Activated CD4-positive, alpha-beta memory T cell treated with anti-CD3 and anti-CD28 coated beads, Interleukin-2, amount 10 ng/mL, durations not matched to agents 7 days and 5 days (primary cell): ENCODE measurements at places on chromosomes 2 and 18.

- DNase-seq = no peak
Measured at GRCh38 chr2:181778621-181779201, 98.4 kb upstream of the NEUROD1 start.

DNA sequence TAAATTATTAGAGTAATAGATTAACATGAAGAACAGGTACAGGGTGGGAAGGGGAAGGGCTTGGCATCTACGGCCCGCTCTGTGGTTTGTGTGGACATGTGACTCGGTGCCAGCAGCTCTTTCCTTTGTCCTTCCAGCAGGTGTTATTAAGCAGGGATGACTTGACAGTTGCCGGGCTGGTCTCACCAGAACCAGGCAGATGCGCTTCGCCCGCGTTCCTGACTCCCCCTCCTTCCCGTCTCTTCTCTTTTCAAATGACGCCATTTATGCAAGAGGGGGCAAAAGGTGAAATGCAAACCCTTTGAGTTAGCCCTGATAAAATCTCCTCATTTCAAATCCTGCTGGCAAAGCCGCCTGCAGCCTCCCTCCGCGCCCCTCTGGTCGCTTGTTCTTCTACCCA is 38.9 kb upstream of the MGAT4A start:
- DNase-seq = peak; percentile 39

- no peak for DNase-seq
Measured at GRCh38 chr2:20660506-20661420, 6.2 kb upstream of the GDF7 start.

- no peak for DNase-seq
Measured at GRCh38 chr2:69469784-69470183, 32.5 kb upstream of the NFU1 start.

DNA sequence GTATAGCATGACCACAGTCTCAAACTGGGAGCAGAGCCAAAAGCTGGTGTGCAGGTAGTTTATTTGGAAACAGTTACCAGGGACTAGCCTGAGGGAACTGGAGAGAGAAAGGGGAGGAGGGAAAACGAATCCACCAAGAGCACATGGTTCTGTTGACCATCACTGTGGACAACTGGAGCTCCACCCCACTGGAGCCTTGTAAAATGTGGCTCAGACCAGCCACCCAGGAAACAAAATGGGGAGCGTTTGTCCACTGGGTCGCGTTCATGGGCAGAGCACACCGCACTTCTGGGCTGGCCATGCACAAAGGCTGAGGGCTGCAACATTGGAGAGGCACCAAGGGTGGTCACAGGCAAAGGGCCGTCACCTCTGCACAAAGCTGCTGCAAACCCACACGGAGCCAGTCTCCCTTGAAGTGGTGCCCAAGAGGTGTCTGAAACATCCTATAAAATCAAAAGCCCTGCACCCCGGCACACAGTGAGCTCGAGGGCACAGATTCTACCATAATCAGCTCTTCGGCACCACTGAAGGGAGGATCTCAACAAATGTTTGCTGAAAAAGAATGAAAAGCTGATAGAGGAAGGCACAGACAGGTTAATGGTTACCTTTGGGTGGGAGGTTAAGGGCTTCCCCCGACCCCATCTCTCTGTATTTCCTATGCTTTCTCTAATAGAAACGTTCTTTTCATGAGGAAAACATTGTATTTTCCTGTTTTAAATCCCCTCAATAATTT is 192.9 kb downstream of the INHBB start:
- no peak for DNase-seq

DNA sequence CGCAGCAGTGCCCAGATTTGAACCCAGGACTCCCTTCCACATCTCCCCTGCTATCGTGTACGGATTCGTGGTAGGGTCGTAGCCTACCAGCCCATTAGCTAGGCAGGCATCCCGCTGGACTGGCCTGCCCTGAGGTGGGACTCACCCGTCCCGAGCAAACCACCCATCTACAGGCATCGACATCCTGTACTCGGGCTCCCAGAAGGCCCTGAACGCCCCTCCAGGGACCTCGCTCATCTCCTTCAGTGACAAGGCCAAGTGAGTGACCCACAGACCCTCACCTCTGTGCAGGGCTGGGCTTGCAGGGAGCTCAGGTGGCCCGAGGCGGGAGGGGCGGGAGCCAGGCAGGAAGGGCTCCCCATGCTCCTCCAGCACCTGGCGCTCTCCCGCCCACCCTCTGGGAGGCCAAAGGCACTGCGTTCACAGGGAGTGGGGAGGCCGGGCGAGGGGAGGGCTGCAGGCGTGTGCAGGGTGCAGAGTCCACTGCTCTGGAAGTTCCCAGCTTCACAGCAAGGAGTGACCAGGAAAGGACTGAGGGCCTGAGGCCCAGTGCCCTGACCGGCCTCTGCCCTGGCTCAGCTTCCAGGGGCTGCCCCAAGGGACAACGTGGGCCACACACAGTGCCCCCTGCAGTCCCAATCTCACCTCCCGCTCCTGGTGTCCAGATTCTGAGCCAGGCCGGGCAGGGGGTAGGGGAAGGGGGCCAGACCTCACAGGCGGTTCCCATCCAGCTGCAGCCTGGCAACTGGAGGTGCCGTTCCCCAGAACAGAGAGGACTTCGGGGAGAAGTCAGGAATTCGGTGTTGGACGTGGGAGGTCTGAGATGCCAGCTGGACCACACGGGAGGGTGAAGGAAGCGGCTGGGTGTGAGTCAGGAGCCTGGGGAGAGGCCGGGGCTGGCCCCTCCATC is 5.4 kb downstream of the AGXT start:
- no peak for DNase-seq

- DNase-seq = peak; percentile 43
Measured at GRCh38 chr18:2337552-2338141, 233.7 kb downstream of the METTL4 start.

GRCh38 chr2:67485431-67485830 is 88.3 kb downstream of the ETAA1 start:
- no peak for DNase-seq

GRCh38 chr2:196274387-196274809 is 103.0 kb upstream of the STK17B start:
- no peak for DNase-seq

DNA sequence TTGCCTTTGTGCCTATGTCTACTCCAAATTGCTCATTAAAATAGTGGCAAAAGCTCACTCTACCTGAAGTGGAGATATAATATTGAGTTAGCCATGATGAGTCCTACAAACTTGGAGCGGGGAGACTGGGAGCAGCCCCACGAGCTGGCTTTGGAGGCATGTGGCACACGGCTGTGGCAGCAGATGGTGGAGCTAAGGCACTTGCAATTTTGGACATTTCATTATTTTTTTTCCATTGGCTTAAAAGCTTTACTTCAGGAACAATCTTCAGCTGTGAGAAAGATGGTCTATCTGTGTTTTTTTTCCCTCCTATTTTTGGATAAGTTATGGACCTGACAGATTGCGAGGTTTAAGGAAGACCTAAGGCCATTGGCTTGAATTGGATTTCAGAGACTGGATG is 578.3 kb downstream of the CMPK2 start:
- DNase-seq = no peak

DNA sequence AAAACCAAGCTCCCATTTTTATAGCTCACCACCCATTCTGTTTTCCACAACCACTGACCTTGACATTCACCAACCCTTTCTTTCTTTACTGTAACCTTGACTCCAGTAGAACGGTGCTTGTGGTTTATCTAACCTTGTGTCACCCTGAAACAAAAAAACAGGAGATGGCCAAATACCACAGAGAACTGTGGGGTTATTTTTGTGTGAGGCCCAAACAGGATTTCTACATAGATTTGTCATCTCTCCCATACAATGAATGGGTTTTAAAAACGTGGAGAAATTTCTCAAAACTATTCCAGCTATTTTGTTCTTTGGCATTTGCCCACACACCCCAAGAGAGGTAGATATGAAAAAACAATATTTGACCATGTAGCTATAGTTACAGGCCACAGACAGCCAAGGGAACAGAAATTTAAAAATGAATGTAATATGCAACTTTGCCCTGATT is 231.3 kb upstream of the TANK start:
- no peak for DNase-seq

DNA sequence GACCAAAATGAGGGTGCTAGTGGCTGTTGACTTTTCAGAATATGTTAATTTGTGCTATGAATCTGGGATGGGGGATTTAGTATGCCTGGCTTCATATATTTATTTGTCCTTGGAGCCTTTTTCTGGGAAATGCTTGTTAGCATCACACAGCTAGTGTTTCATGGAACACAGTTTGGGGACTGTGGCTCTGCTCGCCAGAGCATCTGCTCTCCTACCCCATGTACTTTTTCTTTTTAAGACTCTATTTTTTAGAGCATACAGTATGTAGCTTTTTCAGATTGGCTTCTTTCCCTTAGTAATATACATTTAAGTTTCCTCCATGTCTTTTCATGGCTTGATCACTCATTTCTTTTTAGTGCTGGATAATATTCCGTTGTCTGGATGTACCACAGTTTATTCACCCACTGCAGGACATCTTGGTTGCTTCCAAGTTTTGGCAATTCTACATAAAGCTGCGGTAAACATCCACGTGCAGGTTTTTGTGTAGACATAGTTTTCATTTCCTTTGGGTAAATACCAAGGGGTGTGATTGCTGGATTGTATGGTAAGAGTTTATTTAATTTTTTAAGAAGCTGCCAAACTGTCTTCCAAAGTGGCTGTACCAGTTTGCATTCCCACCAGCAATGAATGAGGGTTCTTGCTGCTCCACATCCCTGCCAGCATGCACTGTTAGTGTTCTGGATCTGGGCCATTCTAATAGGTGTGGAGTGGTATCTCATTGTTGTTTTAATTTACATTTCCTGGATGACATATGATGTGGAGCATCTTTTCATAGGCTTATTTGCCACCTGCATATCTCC is 44.1 kb downstream of the EFR3B start:
- no peak for DNase-seq

- no peak for DNase-seq
Measured at GRCh38 chr18:62572456-62572855, 49.6 kb downstream of the ZCCHC2 start.

DNA sequence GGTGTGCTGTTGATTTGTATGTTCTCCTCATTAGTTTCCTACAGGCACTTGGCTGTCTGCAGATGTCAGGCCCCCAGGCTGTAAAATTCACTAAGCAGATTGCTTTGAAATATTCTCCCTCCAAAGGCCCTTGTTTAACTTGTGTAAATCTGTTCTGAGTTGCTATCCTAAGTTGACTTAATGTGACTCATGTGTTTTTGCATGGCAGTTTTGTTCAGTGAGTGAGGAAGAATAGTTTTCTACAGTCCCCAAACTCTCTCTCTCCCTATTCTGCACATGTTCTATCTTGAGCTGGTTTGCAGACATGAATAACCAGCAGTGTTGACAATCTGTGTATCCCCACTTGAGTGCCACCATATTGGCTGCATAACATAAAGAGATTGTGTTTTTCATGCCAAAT is 1005.4 kb upstream of the DDX18 start:
- DNase-seq = no peak

DNA sequence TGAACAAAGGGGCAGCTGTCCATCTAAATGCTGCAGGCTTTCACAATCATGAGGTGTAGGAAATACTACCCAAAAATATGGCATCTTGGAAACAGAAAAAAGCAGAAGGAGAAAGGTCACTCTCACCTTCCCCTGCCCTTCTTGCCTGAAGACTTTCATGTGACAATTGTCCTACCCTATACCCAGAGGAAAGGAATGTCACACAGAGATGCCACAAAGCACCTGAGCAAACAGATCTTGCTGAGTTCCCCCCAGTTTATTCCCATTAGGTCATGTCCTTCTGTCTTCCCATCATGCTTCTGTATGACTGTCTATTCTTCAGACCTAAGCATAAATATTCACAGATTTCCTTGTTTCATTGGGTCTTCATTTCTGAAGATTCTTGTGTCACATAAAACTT is 116.6 kb upstream of the MSH6 start:
- DNase-seq = no peak

DNA sequence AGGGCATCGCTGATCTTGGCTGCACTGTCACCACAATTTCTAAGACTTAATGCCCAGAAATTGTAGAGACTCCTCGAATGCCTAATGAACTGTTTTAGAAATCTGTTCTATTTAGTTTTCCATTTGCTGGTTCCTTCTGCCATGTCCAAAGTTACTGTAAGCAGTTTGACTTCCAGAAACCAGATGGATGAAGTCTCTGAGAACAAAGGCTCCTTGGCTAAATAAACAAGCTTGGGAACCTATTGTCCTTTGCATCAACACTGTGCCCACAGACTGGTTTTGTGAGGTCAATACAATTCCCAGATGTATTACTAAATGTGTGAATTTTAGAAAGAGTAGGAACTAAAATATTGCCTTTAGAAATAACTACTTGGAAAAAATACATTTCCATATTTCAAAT is 600.2 kb downstream of the NYAP2 start:
- no peak for DNase-seq

DNA sequence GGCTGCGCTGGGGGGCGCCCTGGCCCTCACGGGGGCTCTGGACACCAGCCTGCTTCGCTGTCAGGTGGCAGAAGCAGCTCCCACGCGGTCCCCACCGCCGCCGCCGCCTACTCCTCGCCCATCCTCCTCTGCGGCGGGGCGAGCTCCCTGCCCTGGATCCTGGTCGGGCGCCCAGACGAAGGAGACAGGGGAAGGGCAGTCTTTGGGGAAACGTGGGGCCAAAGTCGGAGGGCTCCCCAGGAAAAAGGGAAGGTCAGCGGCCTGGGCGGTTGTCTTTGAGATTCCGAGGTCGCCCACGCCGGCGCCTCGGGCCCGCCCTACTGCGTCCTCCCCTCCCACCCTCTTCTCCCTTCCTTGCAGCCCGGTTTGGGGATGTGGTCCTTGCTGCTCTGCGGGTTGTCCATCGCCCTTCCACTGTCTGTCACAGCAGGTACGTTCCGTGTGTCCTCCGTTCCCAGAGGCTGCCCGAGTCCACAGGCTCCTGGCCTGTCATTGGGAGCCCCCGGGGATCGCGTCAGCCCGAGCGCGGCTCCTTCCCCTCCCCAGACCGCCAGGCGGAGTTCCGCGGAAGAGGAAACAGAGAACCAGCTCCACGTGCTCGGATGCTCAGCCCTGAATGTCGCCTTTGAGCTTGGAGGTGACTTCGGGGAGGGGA is 800 bp downstream of the IL1RL2 start:
- peak; percentile 35 for DNase-seq

- DNase-seq = no peak
Measured at GRCh38 chr2:109387778-109388469, 225.8 kb downstream of the SEPTIN10 start.

GRCh38 chr18:46324087-46324955 is 220.1 kb downstream of the HAUS1 start:
- DNase-seq = no peak

- DNase-seq = no peak
Measured at GRCh38 chr2:191899410-191899809, 52.5 kb upstream of the CAVIN2 start.

GRCh38 chr2:64533882-64534281 is 9.8 kb downstream of the AFTPH start:
- DNase-seq = no peak

- no peak for DNase-seq
Measured at GRCh38 chr2:85705680-85706039, 11.5 kb downstream of the GNLY start.

DNA sequence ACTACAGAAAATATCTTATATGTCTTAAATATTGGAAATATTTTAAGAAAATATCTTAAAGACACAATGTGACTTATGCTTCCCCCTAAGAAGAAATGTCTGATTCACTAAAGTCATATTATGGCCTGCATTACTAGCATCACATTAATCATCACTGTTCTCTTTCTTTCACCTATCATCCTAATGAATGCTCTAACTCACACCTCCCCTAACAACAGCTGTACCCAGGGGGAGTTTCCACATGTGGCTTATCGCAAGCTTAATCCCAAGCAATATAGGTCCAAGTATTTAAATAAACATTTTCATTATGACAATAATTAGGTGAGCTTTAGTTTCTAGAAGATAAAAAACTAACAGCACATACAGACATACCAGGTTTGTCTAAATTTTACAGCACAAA is 39.6 kb downstream of the REV1 start:
- DNase-seq = no peak
